Transverse colon (tissue), 4 donors: ENCODE measurements at places on chromosomes 16 and 17. TPM values are rescaled to one million over a fixed set of nuclear protein-coding genes. Genes with fewer than 3 reads are reported as not detected.

GRCh38 chr17:65542610-65543009 lies 18.8 kb downstream of the AXIN2 start:
- DNase-seq, result no peak

- DNase-seq, result peak; percentile 76
Measured at GRCh38 chr16:67246081-67246755, 1.1 kb downstream of the FHOD1 start.

GRCh38 chr17:81028506-81028858 lies 6.5 kb upstream of the BAIAP2 start:
- no peak for DNase-seq

DNA sequence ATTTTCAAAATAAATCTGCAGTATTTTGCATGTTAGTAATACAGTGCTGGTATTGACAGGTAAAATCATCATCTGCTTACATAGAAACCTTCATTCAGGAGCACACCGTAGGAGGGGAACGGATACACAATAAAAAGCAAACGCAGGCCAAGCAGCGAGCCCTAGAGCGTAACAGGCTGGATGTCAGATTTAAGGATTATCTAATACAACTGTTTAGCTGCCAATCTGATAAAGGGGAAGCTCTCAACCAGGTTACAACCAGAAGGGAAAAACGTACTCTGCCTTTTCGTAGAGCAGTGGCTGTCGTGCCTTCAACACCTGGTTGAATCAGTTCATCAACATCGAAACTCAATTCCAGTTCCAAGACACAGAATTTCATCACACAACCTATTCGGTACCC lies 16.4 kb upstream of the CUEDC1 start:
- no peak for DNase-seq

DNA sequence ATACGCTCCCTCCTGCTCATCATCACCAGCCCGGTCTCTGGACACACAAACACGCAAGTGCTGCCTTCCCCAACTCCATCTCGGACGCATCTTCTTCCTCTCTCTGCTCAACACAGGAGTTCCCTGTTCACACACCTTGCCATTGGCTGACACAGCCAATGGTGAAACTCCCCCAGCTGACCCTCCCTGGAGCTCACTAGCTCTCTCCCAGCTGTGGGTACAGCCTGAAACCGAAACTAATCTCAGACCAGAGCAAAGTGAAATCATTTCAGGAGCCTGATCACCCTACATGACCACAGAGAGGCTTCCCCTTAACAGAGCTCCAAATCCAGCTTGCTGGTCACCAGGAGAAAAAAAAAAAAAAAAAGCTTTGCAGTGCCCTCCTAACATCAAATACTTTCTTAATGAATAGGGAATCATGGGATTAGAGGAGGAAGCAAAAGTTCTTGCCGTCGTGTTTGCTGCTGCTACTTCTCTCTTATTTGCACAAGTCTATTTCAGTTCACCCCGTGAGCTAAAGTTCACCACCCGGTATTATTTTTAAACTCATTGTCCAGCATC lies 8.3 kb downstream of the CUEDC1 start:
- DNase-seq, result peak; percentile 67

The CLDN7 gene
- 1,162 TPM for total RNA-seq

The TMEM114 gene
- total RNA-seq, result not detected
